ENCODE measurements at places on chromosomes 16 and 17.

- DNase-seq: no peak
Measured at GRCh38 chr17:39151150-39151942, at the start of gene PLXDC1. TSS of gene PLXDC1 (minus strand) at chr17:39151637. CDS start at chr17:39151437, 200 bp downstream.

GRCh38 chr16:22063888-22064467 is 28.4 kb upstream of the VWA3A start:
- DNase-seq: peak; percentile 9

DNA sequence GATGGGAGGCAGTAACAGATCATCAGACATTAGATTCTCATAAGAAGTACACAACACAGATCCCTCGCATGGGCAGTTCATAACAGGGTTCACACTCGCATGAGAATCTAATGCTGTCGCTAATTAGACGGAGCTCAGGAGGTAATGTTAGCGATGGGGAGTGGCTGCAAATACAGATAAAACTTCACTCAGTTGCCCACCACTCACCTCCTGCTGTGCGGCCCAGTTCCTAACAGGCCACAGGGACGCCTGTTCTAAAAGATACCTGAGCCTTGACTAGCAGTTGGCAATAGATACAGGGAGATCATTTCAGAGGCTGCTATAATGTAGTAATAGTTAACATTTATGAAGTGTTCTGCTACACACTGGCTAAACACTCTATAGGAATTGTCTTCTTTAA is 4.9 kb downstream of the PTRH2 start:
- no peak for DNase-seq

GRCh38 chr17:43839670-43840108 is 6.7 kb upstream of the MPP3 start:
- peak; percentile 73 for DNase-seq

GRCh38 chr17:76376318-76377133 is 7.9 kb upstream of the SPHK1 start:
- DNase-seq: no peak

DNA sequence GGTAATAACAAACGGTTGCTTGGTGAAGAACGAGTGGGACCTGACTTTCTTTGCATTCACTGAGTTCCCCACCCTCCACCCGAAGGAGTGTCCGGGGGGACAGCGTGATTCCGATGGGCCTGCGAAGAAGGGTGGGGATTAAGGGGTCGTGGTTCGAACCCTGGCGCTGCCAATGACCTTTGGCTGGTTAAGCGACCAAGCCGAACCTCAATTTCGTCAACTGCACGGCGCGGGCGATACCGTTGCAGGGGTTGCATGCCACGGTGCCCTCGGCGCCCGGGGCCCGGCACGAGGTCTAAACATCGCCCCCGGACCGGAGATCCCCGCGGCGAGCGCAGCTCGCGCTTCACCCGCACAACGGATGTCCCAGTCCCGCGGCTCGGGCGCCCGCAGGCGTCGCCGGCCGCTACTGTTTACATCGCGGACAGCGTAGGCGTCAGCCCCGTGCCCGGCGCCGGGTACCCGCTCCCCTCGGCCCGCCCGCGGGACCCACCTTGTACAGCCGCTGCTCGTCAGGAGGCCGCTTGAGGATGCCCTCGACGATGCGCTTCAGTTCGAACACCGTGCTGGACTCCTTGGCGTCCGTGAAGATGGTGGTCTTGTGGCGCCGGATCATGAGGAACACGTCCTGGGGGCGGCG is 460 bp downstream of the ELOB start:
- DNase-seq: no peak

DNA sequence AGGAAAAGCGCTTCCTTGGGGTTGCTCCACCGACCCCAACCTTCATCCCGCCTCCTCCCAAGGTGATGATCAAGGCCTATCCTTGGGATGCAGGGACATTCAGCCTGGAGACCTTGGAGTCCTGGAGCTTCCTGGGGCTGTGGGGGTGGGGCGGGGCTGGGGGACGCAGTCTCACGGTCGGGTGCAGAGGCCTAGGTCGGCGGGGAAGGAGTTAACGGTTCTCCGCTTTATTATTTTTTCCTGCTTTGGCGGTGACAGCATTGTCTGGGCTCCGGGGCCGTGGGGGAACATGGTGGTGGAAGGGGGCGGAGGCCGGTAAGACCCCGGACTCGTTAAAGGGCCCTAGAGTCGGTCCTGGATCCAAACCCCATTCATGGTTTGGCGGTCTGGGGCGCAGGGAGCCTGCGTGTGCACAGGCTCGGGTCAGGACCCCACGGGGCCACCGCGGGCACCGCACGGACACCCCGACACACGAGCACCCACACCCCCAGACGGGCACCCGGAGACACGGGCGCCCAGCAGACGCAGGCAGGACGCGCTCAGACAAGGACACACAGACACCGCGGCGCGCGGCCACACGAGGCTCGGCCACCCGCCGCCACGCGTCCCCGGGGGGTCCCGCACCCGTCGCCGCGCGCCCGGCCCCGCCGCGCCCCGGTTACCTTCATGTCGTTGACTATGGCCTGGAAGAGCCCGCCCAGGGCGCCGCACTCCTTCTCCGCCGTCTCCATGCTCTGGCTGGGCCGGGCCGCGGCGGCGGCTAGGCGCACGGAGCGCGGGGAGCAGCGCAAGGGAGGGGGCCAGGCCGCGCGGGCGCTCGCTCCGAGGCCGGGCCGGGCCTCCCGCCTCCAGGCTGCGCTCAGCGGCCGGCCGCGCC is 554 bp downstream of the MTSS2 start:
- DNase-seq: no peak

- peak; percentile 75 for DNase-seq
Measured at GRCh38 chr17:45719335-45720071, 64.6 kb upstream of the CRHR1 start.

- no peak for DNase-seq
Measured at GRCh38 chr17:72101526-72101925, 19.3 kb upstream of the SOX9 start.

DNA sequence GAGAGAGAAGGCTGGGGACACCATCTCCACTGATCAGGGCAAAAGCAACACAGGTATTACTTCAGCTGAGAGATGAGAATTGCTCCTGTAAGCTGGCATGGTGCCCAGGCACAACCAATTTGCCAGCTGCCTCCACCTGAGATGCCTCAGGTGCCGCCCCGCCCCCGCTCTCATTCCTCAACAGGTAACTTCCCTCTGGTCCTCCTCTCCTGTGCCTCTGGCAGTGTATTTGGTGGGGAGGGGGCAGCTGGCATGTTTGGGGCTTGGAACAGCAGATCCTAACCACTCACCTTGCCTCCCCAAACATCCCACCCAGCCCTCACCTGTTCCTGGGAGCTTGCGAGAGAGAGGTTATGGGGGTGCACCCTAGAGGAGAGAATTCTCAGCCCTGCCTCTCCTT is 2.9 kb upstream of the SRCIN1 start:
- DNase-seq: no peak

- no peak for DNase-seq
Measured at GRCh38 chr17:8837563-8838075, 29.9 kb downstream of the PIK3R6 start.

DNA sequence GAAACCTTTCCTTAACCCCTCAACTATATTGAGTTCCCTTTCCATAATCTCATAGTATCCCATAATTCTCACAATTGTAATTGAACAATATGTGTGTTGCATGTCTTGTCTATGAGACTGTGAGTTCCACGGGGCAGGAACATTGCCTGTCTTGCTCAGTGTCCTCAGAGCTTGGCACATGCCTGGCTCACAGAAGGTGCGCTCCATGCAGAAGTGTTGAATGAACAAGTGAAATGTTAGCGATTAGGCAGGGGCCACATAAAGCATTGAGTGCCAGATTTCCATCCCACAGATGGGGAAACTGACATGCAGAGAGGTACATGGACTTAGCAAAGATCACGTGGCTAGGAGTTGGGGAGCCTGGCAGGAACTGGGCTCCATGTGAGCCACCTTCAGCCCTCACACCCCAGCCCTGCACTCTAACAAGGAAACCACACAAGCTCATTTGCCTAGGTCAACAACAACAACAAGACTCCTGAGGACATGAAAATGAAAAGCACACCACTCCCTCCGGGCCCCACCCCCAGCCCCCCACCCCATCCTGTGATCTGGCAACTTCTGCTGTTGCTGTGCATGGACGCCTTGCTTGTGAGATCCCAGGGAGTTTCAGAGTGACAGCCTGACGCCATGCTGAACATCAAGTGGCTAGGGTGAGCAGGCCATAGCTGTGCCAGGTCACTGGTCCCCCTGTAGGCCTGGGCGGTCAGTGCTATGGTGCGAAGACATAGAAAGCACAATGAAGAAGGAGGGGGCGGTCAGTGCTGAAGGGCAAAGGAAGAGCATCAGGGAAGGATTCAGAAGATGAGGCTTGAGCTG is 5.0 kb downstream of the PIK3R5 start:
- DNase-seq: no peak

DNA sequence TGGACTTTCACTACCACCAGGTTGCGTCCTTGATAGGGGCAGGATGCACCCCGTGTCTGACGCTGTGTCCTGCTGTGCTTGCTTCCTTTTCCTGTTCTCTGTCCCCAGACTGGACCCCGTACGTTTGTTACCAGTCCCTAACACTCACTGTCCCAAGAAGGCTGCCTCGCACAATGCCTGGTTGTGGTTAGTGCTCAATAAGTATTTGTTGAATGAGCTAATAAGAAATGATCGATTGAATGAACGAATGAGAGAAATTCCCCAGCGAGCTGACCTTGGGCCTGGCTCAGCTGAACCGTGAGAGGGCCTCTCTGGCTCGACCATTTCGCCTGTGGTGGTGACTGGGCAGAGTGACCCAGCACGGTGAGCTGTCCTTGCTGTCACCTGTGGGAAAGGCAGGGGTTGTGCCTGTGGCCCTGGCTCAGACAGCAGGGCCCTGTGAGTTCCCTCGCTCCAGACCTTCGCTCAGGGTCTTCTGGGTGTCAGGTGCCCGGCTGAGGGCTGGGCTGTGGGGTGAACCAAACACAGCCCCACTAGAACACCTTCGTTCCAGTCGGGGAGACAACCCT is 20.9 kb downstream of the CMIP start:
- DNase-seq: no peak

DNA sequence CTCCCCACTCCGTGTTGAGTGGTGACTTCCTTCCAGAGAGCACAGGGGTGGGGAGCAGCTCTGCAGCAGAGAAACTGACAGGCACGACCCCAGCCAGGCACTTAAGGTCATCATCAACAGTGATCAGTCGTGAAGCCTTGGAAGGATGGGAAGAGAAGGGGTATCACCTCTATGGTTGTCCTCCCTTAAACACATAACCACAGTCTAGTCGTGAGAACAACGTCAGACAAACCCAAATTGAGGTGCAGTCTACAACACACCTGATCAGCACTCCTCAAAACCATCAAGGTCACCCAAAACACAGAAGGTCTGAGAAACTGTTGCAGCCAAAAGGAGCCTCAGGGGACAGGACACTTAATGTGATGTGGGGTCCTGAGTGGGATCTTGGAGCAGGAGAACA is 68.3 kb downstream of the MPRIP start:
- no peak for DNase-seq

- DNase-seq: no peak
Measured at GRCh38 chr16:309476-309875, 26.5 kb downstream of the PDIA2 start.

- DNase-seq: peak; percentile 97
Measured at GRCh38 chr16:14629919-14630619, at the start of gene PARN. TSS of gene PARN (minus strand) at chr16:14630260. CDS start at chr16:14630125, 135 bp downstream.

DNA sequence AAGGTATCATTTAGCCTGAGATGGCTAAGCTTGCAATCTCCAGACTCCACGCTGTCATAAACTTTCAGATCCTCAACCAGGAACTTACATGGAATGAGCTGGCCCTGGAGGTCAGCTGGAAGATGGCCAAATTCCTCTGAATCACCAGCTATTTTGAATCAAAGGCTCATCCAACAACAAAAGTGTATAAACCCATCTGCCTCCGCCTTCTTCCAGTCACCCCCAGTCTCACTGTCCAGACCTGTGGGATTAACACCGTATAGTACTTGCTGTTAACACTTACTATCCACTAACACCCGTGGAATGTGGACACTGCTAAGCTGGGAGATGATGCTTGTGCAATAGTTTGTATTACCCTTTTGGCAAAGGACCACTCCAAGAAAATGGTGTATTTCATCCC is 1.9 kb upstream of the LCMT1 start:
- no peak for DNase-seq

- DNase-seq: no peak
Measured at GRCh38 chr16:10838621-10839278, 20.2 kb upstream of the TVP23A start.

DNA sequence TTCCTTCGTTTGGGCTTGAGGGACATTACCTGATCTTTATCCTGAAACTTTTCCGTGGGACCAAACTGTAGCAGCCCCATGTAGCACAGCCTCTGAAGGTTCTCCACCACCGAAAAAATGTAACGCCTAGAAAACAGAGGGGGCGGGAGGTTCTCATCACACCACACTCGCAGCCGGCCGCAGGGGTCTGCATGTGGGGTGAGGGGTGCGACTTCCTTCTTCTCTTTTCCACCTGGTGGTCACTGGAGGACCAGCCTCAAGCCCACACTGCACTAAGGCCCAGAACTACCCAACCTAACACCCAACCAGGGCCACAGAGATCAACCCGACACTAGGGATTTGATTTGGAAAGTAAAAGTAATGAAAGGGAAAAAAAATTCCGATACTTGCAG is 57.1 kb downstream of the GTF3C1 start:
- DNase-seq: no peak

DNA sequence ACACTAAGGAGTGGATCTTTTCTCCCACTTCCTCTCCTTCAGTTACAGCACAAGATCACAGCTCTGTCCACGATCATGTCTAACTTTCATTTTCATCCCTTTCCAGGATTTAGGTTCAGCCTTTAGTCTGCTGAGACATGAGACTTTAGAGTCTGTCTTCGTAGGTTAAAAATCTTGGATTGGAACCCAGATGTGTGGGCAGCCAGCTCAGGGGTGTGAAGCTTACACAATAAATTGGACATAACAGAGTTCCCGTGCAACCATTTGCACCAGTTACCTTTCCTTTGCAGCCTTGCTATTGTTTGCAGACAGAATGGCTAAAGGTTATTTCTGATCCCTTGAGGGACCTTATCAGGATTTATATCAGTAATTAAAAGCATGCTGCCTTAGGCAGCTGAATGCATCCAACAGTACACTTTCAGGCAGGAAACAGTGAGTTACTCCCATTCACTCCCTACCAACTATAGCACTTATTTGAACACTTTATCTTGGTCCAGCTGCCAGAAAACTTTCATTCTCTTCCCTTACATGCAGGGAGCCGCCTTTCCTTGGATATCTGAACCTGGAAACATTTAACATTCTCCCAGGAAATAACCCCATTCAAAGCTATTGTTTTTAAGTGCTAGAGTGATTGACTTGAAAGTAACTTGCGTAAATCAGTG is 87.3 kb downstream of the TMEM100 start:
- no peak for DNase-seq

GRCh38 chr16:19384656-19385055 is 33.0 kb upstream of the TMC5 start:
- DNase-seq: no peak
